ENCODE measurements at places on chromosomes 11 and 22.

DNA sequence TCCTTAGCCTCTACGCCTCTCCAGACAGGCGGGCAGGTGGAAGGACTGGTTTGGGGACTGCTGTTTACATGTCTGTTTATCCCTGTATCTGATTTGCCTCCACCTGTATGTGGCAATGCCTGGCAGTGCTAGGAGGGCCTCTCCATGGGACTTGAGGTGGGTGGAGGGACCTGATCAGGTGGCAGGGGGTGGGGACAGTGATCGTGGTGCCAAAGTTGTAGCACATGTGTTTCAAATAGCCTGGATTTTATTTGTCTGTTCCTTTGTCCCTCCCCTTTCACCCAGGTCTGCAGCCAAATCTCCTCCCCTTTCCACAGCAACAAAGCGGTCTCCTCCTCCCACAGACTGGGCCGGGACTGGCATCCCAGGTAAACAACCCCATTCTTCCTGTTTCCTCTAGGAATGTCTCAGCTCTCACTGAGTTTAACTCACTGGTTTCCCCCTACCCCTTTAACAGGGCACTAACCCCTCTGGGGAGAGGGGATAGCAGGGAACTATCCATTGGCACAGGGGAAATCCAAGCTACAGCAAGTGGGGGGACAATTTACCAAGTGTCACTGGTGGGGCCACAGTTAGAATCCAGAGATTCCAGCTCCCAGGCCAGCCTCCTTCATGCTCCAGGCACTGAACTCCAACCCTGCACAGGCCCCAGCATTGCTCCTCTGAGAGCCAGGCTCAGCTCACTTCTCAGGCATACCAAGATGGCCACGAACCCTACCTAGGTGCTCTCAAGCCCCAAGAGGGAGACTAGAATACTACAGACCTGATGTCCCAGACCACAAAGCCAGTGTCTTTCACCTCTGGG, 22.9 kb upstream of the TLCD5 start:
- DNase-seq, result no peak

DNA sequence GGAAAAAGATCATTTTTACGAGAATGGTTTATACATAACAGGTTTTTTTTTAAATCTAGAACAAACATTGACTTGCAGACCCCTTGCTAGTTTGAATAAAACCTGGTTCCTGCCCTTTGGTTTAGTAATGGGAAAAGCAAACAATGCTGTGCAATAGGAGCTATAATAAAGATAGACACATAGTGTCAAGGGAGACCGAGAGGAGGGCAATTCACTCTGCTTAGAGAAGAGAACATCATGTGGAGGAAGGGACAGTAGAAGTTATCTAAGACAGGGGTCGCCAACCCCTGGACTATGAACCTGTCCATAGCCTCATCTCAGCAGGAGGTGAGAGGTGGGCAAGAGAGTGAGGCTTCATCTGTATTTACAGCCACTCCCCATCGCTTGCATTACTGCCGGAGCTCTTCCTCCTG, 7.0 kb upstream of the RDX start:
- no peak for DNase-seq

DNA sequence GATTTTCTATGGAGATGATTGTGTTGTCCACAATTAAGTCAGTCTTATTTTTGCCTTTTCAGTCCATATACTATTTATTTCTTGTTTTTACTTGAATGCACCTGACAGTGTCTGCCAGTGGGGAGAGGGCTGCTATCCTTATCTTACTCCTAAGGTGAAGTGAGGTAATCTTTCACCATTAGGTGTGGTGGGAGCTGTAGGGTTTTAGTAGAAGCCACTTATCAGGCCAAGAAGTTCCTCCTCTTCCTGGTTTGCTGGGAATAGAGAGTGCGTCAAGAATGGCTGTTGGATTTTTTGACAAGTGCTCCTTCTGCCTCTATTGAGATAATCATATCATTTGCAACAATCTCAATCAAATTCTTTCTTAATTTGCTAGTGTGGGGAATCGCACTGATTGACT, 108.4 kb downstream of the KCNQ1 start:
- DNase-seq, result no peak

- no peak for DNase-seq
Observed at GRCh38 chr11:81787584-81788049, 946.0 kb downstream of the FAM181B start.

- DNase-seq, result no peak
Observed at GRCh38 chr22:48104102-48104738, 1341.8 kb downstream of the TBC1D22A start.

GRCh38 chr22:33853200-33854097, 66.8 kb downstream of the LARGE1 start:
- DNase-seq, result no peak

Data from activated CD4-positive, alpha-beta T cell treated with anti-CD3 and anti-CD28 coated beads for 48 hours (primary cell).